ENCODE measurements at places on chromosomes 3 and 15.
A peak's percentile ranks its signal among the peaks of the same experiment; 100 is the strongest.

- no peak for DNase-seq
These were observed 136.4 kb upstream of the CMC1 start for GRCh38 chr3:28104896-28105534.

DNA sequence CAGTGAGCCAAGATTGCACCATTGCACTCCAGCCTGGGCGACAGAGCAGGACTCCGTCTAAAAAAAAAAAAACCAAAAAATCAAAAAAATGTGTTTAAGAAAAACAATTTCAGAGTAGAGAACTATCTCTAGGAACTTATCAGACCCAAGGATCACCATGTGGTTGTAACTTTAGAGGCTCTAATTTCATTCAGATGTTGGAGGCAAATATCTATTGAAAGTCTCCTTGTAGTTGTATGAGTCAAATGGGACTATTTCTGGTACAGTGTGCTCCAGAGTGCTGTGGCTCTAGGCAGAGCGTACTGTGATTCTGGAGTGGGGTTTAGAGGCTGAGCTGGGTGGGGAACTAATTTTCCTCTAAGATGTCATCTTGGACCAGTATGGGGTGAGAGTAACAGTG lies 398.7 kb downstream of the SHQ1 start:
- DNase-seq = no peak

- no peak for DNase-seq
These were observed 112.7 kb upstream of the SELENOK start for GRCh38 chr3:54004335-54004734.

GRCh38 chr3:48468329-48468731 lies 21.8 kb downstream of the ATRIP start:
- DNase-seq = no peak

DNA sequence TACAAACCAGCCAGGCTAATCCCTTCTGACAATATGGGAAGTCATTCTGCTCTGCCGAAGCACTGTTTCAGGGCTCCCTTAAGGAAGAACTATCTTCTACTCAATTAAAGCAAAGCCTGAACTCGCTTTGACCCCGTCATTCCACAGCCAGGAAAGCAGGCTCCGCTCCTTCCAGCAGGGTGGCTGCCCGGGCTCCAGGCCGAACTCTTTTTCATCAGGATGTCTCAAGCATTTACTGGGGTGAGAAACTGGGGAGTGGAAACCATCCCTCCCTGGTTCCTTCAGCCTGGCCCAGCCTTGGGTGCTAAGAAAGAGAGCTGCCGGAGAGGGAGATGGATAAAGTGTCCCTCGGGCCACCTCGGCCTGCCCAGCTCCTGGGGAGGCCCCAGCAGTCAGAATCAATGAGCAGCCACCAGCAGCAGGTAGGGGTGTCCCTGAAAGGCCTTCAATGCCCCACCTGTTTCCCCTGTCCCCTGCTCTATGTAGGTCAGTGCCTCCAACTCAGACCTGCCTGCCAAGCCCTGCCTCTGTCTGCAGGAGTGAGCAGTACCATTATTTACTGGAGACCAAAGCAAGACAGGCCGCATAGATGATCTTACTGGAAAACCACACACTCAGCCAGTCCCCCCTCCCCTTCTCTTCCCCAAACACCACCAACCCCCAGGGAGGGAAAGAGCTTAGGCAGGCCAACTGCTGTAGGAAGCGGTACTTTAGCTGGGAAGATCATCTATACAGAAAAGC lies 225.6 kb upstream of the TLE3 start:
- no peak for DNase-seq

GRCh38 chr3:60967141-60967540 lies 284.1 kb downstream of the FHIT start:
- no peak for DNase-seq

DNA sequence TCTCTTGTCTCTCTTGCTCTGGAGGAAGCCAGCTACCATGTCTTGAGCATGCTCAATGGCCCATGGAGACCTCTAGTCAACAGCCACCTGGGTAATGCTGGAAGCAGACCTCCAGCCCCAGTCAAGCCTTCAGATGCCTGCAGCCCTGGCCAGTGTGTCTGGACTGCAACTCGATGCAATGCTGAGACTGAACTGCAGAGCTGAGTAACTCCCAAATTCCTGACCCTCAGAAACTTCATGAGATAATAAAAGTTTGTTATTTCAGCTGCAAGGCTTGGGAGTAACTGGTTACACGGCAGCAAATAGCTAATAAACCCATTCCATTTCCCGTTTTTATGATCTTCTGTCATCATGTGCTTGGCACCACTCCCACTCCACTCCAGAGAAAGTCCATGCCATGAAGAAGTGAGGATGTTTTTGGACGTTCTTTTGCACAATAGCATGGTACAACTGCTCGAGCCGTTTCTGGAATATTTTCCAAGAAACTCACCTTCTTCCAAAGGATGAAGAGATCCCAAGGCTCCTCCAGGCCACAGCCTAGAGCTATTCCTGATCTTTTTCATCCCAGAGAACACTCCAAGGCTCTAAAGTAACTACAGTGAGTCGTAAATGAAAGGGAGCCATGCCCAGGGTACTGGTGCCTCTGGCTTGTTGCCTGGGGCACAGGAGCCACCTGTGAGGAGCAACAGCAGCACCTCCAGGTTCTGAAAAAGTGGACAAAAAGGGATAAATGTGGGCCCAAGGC lies 72.0 kb upstream of the KLF13 start:
- DNase-seq = no peak

GRCh38 chr3:153513236-153513635 lies 351.2 kb downstream of the RAP2B start:
- DNase-seq = peak; percentile 25

GRCh38 chr3:123870033-123870432 lies 14.1 kb downstream of the MYLK start:
- DNase-seq = no peak

- no peak for DNase-seq
These were observed 167.8 kb downstream of the CHST2 start for GRCh38 chr3:143287403-143287802.

DNA sequence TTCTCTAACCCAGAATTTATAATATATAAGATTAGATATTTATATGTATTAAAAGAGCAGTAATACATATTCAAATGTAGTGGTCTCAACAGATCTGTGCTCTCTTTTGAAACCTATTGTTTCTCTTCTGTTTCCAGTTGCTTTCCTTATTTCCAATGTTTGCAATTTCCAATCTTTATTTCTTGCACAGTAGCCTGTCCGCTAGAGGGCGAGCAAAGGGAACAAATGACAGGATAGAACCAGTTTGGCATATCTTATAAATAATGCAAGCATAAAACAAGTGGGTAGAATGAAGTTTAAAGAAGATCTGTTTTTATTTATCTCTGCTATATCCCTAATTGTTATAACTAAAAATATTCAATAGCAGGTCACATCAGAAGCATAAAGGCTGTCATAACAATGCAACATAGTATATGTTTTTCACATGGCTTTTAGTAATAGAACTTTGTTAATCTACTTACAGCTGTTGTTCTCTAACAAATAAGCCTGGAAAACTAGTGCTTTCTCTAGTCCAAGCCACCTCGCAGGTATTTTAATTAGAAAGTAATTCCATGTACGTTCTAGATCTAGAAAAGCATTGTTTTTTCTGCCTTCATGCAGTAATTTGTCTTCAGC lies 15.1 kb upstream of the TCAIM start:
- peak; percentile 59 for DNase-seq

DNA sequence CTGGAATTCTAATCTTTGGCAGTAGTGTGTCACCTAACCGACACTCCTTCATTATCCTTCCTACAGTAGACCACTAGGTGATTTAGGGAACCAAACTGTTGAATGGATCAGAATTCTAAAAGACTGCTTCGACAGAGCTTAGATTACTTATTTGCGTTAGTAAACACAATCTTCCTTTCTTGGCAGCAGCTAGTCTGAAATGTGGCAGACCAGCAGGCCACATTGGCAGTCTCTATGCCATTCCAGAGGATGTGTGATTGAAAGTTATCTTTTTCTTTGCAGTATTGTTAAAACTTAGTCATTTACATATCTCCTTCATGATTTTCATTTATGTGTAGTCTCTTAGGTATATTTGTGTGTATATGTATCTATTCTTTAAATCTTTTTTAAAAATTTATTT lies 23.6 kb downstream of the MBNL1 start:
- no peak for DNase-seq

DNA sequence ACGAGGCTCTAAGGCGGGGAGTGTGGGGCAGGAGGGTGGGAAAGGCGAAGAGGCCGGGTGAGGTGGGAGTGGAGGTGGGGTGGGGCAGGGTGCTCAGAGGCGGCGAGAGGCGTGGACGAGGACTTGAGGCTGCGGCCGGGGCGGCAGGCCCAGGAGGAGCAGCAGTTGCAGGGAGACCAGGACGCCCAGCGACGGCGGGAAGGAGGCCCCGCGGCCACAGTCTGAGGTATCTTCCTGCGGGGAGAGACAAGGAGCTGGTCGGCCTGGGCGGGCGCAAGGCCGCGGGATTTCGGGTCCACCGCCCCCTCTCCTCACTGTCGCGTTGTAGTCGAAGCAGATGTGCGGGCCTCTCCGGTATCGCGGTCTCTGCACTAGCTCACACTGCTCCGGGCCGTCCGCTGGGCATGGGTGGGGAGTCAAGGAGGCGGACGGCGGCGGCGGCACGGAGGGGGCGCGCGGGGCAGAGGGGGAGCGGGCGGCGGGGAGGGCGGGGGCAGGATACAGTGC lies 5.3 kb upstream of the TMEM115 start:
- DNase-seq = no peak

DNA sequence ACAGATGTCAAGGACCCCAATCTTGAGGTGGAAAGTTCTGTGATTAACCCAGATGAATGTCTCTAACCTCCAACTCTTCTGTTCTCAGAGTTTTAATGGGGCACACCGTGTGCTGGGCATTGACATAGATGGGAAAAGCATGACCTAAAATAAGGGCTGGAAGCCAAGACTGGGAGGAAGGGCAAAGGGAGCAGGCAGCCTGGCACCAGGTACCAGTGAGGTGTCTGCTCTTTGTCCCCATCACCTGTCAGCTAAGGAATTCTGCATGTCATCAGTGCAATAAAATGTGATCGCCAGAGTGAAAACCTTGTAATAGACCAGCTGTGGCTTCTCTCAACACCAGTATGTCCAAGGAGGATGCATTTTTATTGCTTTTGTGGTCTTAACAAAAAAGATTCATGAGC lies 143.5 kb upstream of the TPM1 start:
- DNase-seq = no peak

DNA sequence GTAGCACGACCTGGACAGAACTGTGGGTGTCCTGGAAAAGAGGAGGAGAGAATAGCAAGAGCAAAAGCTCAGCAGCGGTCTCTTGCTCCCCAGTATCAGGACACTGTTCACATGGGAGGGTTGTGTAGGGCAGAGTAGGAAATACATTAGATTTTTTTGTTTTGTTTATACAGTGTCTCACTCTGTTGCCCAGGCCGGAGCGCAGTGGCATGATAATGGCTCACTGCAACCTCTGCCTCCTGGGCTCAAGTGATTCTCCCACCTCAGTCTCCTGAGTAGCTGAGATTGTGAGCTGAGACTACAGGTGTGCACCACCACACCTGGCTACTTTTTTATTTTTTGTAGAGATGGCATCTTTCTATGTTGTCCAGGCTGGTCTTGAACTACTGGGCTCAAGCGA lies 53.3 kb downstream of the FNDC3B start:
- no peak for DNase-seq

All from CD4-positive, alpha-beta T cell treated with Interleukin-10 for 1 hour (primary cell).